Cortex of kidney (tissue), 1 donor: ENCODE measurements at places on chromosomes 12 and 14.

- DNase-seq: no peak
Observed at GRCh38 chr12:58291106-58291505, 349.7 kb downstream of the ATP23 start.

DNA sequence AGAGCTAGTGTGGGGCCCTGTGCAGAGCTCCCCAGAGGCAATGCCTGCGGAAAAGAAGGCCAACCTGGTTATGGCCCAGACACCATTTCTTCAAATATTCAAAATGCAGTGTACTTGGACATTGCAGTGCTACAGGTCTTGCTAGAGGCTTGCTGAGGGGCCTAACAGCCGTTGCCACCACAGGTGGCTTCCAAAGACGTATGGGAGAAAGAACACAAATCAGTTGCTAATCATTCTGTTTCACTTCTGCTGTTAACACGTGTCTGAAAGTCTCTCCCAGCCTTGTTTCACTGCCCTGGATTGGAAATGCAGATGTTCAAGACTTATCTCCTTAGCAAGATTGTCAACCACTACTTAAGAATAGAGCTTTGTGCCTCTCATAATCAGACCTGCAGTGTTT, 925.9 kb downstream of the GALC start:
- no peak for DNase-seq

DNA sequence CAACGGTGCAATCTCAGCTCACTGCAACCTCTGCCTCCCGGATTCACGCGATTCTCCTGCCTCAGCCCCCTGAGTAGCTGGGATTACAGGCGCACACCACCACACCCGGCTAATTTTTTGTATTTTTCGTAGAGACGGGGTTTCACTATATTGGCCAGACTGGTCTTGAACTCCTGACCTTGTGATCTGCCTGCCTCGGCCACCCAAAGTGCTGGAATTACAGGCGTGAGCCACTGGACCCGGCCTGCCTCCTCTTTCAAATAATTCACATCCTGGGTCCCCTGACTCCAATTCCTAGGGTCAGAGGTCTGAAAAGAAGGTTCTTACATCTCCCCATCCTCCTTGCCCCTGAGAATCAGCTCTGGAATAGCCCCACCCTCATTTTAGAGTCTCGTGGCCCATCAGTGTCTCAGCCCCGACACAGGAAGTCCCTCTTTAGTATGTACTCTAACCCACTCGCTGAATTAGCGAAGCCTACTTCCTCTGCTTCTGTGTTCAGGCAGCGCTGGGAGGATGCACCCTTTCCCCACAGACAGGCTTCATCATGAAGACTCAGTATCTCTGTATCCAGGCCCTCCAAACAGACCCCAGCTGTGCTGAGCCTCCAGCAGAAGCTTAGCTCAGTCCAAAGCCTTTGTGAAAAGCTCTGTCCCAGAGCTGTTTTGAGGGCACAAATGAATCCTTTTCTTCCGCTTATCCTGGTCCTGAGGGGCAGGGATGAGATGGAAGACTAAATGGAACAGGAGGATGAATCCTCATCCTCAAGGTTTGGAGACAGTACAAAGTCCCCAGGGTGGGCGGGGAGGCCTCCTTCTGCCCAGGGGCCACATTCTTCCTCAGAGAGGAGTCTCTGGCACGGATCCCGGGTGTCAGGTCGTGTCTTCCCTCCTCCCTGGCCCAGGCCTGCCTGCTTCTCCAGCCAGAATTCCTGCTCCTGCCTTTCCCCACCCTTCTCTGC, 3.5 kb downstream of the LPAR5 start:
- DNase-seq: no peak

DNA sequence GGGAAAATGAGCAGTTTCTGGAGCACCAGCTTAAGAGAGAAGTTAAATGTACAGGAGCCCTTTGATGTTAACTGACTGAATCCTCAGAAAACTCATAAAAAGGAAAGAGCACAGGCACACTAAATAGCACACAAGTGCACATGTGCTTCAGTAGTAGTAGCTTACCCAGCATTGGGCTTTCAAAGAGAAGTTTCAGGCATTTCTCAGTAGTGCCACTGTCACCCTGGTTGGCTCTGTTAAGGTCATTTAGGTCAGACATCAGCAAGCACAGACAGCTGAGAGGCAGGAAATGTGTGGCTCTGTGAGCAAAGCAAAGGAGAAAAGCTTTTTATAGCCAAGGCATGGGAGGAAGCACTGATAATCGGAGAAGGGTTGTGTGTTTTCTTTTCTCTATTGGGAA, 96.3 kb upstream of the HIF1A start:
- no peak for DNase-seq

- DNase-seq: no peak
Observed at GRCh38 chr12:12107678-12108077, 36.9 kb downstream of the BCL2L14 start.

DNA sequence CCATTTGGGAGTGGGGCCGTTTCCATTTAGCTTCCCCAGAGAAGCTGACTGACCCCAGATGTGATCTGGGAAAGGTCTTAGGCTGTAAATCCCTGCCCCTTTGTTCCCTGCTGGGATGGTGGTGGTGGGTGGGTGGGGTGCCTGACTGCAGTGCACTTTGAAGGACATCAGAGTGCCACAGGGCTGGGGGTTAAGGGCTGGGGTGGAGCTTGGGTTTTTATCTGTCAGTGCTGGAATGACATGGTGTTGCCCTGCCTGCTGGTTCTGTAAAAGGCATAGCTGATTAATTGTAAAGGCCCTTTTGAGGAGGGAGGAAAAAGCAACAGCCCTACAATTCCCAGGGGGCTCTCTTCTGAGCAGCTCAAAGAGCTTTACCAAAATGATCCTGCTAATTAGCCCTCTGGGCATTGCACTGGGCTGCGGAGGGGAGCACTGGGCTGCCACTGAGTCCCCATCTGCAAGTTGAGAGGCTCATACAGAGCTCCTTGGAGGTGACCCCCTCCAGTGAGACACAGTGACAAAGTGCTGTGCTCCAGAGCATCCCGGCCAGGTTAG, 21.1 kb downstream of the PLEKHG3 start:
- no peak for DNase-seq

GRCh38 chr12:9169979-9170634, 38.1 kb downstream of the PZP start:
- DNase-seq: no peak
